ENCODE measurements at places on chromosomes 2 and 18. TPM values are rescaled to one million over a fixed set of nuclear protein-coding genes. Genes with fewer than 3 reads are reported as not detected.

TBR1 gene
- under 0.01 TPM for total RNA-seq

MEP1B gene
- not detected for total RNA-seq

DNAJC5G gene
- not detected for total RNA-seq

LAMA3 gene
- 7.1 TPM for total RNA-seq

OLA1 gene
- 111 TPM for total RNA-seq

FAP gene
- total RNA-seq, result 225 TPM

TACR1 gene
- 0.11 TPM for total RNA-seq

SCG2 gene
- 6.8 TPM for total RNA-seq

GRHL1 gene
- total RNA-seq, result 0.78 TPM

CELF4 gene
- total RNA-seq, result not detected

RTP5 gene
- total RNA-seq, result not detected

UGT1A8 gene
- total RNA-seq, result not detected

PSMA8 gene
- not detected for total RNA-seq

SH3RF3 gene
- total RNA-seq, result 10.8 TPM

KCNIP3 gene
- 3.5 TPM for total RNA-seq

OSR1 gene
- 50.9 TPM for total RNA-seq

SH3BP4 gene
- total RNA-seq, result 44.9 TPM

IL1R2 gene
- total RNA-seq, result 1.3 TPM

TGFA gene
- 0.91 TPM for total RNA-seq

CRACDL gene
- under 0.01 TPM for total RNA-seq

GCA gene
- total RNA-seq, result 6.4 TPM

Data from articular chondrocyte of knee joint (primary cell).